Activated CD4-positive, alpha-beta T cell treated with anti-CD3 and anti-CD28 coated beads, Interleukin-2, Interleukin-6, amounts not matched to agents 100 ng/mL and 50 ng/mL, durations not matched to agents 16 hours and 8 hours (primary cell): ENCODE measurements at places on chromosomes 4 and X.

DNA sequence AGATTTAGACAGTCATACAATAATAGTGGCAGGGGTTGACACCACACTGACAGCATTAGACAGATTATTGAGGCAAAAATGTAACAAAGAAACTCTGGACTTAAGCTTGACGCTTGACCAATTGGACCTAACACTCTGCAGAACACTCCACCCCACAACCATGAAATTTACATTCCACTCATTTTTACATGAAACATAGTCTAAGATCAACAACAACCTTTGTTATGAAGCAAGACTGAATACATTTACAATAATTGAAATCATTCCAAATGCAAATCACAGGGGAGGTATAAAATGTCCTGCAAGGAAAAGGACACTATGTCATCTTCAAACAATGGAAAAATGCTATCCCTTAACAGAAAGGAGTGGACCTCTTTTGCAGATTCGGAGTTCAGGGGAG lies 4.9 kb upstream of the UGT2B10 start:
- DNase-seq = no peak

DNA sequence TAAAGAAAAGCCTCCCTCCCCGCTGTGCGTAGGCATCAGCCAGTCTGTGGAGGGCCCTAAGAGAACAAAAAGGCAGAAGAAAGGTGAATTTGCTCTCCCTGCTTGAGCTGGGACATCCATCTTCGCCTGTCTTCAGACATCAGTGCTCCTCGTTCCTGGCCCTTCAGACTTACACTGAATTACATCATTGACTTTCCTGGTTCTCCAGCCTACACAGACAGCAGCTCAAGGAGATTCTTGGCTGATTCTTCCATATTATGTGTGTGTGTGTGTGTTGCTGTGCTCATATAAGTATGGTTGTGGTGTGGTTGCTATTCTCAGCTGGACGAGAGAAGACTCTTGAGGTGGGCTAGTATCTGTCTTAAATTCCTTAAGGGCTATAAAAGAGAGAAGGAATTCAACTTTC lies 35.5 kb upstream of the CD99L2 start:
- no peak for DNase-seq

- DNase-seq = no peak
These were observed 60.8 kb downstream of the TMEM154 start for GRCh38 chr4:152618971-152619370.

DNA sequence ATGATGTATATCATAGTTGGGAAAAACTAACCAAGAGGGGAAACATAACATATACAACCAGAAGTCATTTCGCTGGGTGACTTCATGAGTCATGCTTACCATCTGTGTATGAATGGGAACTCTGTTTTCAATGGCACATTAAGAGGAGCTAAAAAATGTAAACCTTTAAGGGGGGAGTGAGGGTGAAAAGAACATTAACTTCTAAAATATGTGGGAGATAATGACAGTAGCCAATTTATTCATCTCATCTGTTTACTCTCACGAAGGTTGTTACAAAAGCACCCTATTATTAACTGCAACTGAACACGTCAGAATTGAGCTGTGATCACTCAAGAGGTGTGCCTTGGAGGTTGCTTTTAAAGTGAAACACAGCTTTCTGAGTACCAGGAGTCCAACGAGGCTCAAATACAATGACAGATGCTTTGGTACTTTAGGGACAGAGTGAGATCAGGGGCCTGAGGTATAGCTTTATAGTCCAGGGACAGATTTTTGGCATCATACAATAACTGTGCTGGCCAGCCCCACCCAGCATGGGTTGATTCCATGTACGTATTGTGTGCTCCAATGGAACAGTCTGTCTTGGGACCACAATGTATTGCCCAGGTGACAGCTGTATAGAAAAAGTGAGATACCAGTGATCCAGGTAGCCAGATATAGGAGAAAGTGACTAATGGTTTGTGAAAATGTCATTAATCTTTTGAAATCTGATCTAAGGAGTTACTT lies 107.3 kb downstream of the AMMECR1 start:
- DNase-seq = no peak

- no peak for DNase-seq
These were observed 182.1 kb downstream of the TENM3 start for GRCh38 chr4:182425302-182425701.

DNA sequence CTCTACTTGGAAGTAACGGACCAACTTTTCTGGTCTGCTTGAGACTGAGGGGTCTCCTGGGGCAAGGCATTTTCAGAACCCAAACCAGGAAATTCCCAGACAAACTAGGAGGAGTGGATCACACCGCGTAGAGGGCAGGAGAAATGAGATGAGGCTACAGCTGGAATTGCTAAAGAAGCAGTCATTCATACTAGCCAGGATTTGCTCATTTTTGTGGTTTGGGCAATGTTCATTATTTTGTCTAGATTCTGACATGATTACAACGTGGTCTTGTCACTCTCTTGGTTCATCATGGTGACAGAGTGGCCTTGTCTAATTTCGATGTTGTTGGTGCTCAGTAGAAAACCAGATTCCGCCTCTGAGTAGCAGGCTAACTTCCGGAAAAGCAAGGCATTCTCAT lies 63.2 kb downstream of the BANK1 start:
- DNase-seq = no peak
